Astrocyte of the cerebellum (primary cell): ENCODE measurements at places on chromosomes 6 and 20.

- DNase-seq, result peak; percentile 77
Measured at GRCh38 chr6:87697581-87698546, 4.2 kb downstream of the AKIRIN2 start.

- no peak for DNase-seq
Measured at GRCh38 chr6:143732536-143732935, 54.8 kb downstream of the PHACTR2 start.

- DNase-seq, result no peak
Measured at GRCh38 chr20:57835074-57835452, 125.2 kb upstream of the PMEPA1 start.

- DNase-seq, result peak; percentile 78
Measured at GRCh38 chr20:32474967-32475811, 109.9 kb downstream of the NOL4L start.

- peak; percentile 55 for DNase-seq
Measured at GRCh38 chr6:112443179-112444065, 96.3 kb downstream of the RFPL4B start.
